ENCODE measurements at places on chromosomes 4 and X.

GRCh38 chr4:175614890-175615289 lies 197.2 kb downstream of the GPM6A start:
- H3K36me3 ChIP-seq, result no peaks in the 10 kb centered on the region
- no peaks in the 10 kb centered on the region for H3K27me3 ChIP-seq
- DNase-seq, result no peak

- H3K4me1 ChIP-seq, result no peaks in the 10 kb centered on the region
- DNase-seq, result no peak
- no peaks in the 10 kb centered on the region for H3K27me3 ChIP-seq
Observed at GRCh38 chr4:31702326-31702725, 982.2 kb downstream of the PCDH7 start.

GRCh38 chr4:71167083-71167482 lies 171.7 kb upstream of the SLC4A4 start:
- H3K36me3 ChIP-seq, result no peaks in the 10 kb centered on the region
- no peaks in the 10 kb centered on the region for H3K4me1 ChIP-seq
- H3K27me3 ChIP-seq, result no peaks in the 10 kb centered on the region
- no peak overlapping the region for H3K4me3 ChIP-seq

DNA sequence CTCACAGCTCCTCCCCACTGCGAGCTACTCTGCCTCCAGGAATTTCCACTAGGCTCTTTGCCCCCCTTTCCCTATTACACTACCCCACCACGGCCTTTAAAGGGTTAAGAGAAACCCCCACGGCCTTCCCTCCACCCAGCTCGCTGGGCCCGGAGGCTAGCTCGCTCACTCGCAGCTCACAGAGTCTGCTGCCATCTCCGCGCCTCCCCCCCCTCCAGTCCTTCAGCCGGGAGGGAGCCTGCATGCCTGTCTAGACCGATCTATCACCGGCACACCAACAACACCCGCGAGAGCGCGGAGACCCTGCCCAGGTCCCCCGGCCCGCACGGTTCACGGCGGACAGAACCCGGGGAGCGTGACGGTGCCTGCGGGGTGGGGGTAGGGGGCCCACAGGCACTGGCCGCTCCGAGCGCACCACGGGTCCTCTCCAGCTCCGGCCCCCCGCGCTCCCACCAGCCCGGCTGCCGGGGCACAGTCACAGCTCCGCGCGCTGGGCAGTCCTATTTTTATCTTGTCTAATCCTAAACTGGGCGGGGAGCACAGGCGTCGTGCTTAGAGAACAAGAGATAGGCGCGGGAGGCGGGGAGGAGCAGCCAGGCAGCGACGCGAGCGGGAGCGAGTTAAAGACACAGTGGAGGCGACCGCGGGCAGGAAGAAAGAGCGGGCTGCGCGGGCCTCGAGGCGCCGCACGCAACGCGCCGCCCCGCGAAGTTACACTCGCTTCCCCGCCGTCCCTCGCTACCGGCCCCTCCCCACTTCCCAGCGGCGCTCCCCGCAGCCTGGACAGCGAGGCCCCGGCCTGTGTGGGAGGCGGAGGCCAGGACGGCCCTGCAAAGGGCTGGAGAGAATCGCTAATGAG lies 3.5 kb downstream of the BCOR start:
- H3K27me3 ChIP-seq, result peaks cover 36% of the 10 kb centered on the region
- peaks cover 47% of the 10 kb centered on the region for H3K4me1 ChIP-seq
- no peaks in the 10 kb centered on the region for H3K36me3 ChIP-seq
- DNase-seq, result peak; percentile 66
- H3K4me3 ChIP-seq, result peak overlapping the region; percentile 83

- no peak overlapping the region for H3K4me3 ChIP-seq
- H3K27ac ChIP-seq, result no peak overlapping the region
Observed at GRCh38 chrX:45524296-45524695, 323.6 kb upstream of the DIPK2B start.

GRCh38 chr4:40466789-40467188 lies 131.7 kb downstream of the CHRNA9 start:
- no peaks in the 10 kb centered on the region for H3K4me1 ChIP-seq
- H3K36me3 ChIP-seq, result no peaks in the 10 kb centered on the region
- DNase-seq, result no peak
- no peak overlapping the region for H3K4me3 ChIP-seq
- H3K27ac ChIP-seq, result no peak overlapping the region
- peaks cover 6% of the 10 kb centered on the region for H3K27me3 ChIP-seq

DNA sequence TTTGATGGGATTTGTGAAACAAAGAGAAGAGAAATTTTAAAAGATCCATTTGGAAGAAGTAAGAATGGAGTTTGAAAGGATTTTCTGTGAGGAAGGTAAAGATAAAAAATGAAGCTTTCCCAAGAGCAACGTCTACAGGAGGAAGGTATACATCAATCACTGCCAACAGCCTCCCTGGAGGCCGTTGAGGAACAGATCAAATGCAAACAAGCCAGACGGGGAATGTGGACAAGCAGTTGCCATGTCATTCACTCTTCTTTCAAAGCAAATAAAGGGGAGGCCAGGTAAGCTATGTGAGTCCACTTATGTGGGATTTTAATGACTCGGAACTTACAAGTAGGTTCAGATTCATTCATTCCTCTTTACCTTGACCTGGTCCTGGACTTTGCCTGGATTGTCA lies 1020.5 kb upstream of the AGA start:
- no peak overlapping the region for H3K4me3 ChIP-seq
- H3K27me3 ChIP-seq, result no peaks in the 10 kb centered on the region
- no peak for DNase-seq
- H3K4me1 ChIP-seq, result peaks cover 4% of the 10 kb centered on the region

GRCh38 chrX:23904096-23904495 lies 3.6 kb downstream of the APOO start:
- H3K4me3 ChIP-seq, result no peak overlapping the region
- peak overlapping the region; percentile 70 for H3K27ac ChIP-seq
- no peak for DNase-seq
- H3K4me1 ChIP-seq, result peaks cover 36% of the 10 kb centered on the region
- no peaks in the 10 kb centered on the region for H3K27me3 ChIP-seq

GRCh38 chr4:153963216-153963615 lies 174.3 kb upstream of the SFRP2 start:
- no peaks in the 10 kb centered on the region for H3K4me1 ChIP-seq
- H3K36me3 ChIP-seq, result no peaks in the 10 kb centered on the region
- peaks cover 5% of the 10 kb centered on the region for H3K27me3 ChIP-seq
- DNase-seq, result no peak
- H3K27ac ChIP-seq, result no peak overlapping the region

DNA sequence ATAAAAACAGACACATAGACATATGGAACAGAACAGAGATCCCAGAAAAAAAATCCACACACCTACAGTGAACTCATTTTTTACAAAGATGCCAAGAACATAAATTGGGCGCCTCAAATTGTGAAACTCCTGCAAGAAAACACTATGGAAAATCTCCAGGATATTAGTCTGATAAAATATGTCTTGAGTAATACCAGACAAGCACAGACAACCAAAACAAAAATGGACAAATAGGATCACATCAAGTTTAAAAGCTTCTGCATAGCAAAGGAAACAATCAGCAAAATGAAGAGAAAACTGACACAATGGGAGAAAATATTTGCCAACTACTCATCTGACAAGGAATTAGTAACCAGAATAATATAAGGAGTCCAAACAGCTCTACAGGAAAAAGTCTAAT lies 337.3 kb upstream of the DIPK2B start:
- peaks cover 3% of the 10 kb centered on the region for H3K27me3 ChIP-seq
- no peaks in the 10 kb centered on the region for H3K4me1 ChIP-seq
- DNase-seq, result no peak
- no peaks in the 10 kb centered on the region for H3K36me3 ChIP-seq

DNA sequence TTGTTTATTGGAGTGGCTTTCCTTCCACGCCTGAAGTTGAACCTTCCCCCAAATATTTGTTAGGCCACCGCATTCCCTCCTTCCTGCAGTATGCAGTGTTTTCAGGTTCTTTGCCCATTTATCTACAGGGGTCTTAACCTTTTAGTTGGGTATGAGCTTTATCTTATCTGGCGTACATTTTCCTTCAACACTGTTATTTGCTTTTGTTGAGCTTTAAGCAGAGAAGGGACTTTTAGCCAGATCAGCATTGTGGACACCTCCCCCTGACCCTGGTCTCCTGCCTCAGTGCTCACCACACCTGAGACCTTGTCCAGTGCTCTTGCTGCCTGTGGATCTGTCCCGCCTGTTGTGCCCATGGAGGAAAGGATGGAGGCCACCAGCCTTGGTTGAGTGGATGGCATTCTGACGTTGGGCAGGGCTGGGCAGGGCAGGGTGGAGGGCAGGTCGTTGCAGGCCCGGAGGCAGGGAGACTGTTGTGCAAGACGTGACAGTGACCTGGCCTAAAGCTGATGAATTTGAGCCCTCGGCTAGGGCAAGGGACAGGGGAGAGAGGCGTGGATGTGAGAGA lies 998 bp upstream of the DUSP9 start:
- H3K4me1 ChIP-seq, result peaks cover 21% of the 10 kb centered on the region
- H3K27me3 ChIP-seq, result peaks cover 56% of the 10 kb centered on the region
- H3K36me3 ChIP-seq, result no peaks in the 10 kb centered on the region
- no peak overlapping the region for H3K4me3 ChIP-seq

- H3K27me3 ChIP-seq, result peaks cover 3% of the 10 kb centered on the region
- DNase-seq, result no peak
- H3K36me3 ChIP-seq, result no peaks in the 10 kb centered on the region
- H3K27ac ChIP-seq, result no peak overlapping the region
- H3K4me3 ChIP-seq, result no peak overlapping the region
Observed at GRCh38 chr4:172666711-172667368, 501.8 kb upstream of the GALNT7 start.

GRCh38 chr4:98728433-98728832 lies 70.0 kb upstream of the TSPAN5 start:
- H3K36me3 ChIP-seq, result peaks cover 6% of the 10 kb centered on the region
- no peak overlapping the region for H3K4me3 ChIP-seq
- H3K4me1 ChIP-seq, result no peaks in the 10 kb centered on the region
- peak overlapping the region; percentile 44 for H3K27ac ChIP-seq
- DNase-seq, result no peak
- peaks cover 5% of the 10 kb centered on the region for H3K27me3 ChIP-seq

GRCh38 chr4:118367361-118367760 lies 14.6 kb upstream of the PRSS12 start:
- no peak overlapping the region for H3K27ac ChIP-seq
- no peaks in the 10 kb centered on the region for H3K4me1 ChIP-seq
- peaks cover 4% of the 10 kb centered on the region for H3K27me3 ChIP-seq
- no peak overlapping the region for H3K4me3 ChIP-seq
- DNase-seq, result no peak

GRCh38 chr4:124053872-124054538 lies 657.4 kb downstream of the SPRY1 start:
- peaks cover 5% of the 10 kb centered on the region for H3K36me3 ChIP-seq
- peaks cover 5% of the 10 kb centered on the region for H3K4me1 ChIP-seq
- H3K4me3 ChIP-seq, result no peak overlapping the region

DNA sequence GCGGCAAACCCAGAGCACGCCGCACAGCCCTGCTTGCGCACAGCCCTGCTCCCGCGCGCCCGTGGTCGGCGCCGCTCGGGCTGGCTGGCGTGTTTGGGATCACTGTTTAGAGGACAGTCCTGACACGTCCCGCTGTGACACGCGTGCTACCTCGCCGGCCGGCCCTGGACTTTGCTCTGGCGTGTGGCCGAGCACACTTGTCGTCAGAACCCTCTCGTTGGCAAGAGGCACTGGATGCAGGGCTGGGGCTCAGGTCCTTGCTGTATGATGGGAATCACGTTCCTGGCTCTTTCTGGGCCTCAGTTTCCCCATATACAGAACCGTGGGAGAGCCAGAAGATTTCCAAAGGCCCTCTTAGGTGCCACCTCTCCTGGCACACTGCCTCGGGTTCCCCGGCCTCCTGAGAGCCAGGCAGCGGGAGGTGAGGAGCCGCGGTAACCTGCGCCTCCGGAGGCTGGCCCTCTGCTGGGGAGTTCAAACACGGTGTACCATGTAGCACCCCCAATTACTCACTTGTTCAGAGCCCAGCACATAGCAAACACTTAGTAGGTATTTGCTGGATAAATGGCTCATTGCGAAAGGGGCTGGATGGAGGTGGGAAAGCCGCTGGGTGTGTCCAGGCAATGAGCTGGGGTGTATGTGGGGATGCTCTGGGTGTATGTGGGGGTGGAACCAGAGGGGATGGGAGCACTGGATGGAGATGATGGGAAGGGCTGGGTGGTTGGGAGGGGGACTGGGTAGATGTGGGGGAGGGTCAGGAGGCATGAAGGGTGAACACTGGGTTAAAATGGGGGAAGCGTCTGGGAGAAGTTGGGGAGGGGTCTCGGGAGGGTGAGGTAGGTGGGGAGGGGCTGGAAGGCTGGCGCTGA lies 76.6 kb downstream of the HTRA3 start:
- H3K27me3 ChIP-seq, result peaks cover 2% of the 10 kb centered on the region
- H3K4me3 ChIP-seq, result no peak overlapping the region
- DNase-seq, result no peak
- H3K36me3 ChIP-seq, result no peaks in the 10 kb centered on the region
- H3K27ac ChIP-seq, result no peak overlapping the region

GRCh38 chr4:116688536-116688935 lies 396.8 kb downstream of the TRAM1L1 start:
- H3K4me3 ChIP-seq, result no peak overlapping the region
- no peaks in the 10 kb centered on the region for H3K36me3 ChIP-seq
- H3K4me1 ChIP-seq, result no peaks in the 10 kb centered on the region
- no peaks in the 10 kb centered on the region for H3K27me3 ChIP-seq
- no peak overlapping the region for H3K27ac ChIP-seq

DNA sequence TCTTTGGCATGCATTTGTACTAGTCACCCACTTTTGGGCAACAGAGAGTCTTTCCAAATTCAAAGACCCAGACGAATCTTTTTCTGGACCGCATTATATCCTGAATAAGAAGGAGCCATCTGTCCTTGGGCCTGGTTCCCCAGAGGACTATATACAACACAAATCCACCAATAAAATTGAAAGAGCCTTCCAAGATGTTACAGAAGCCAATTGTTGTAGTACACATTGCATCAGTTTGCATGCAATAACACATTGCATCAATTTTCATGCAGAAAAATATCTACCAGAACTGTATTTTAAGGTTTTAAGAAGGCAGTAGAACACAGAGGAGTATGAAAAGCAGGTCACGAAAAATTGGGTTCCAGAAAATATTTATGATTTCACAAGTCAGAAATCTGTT lies 203.2 kb downstream of the HTR2C start:
- no peaks in the 10 kb centered on the region for H3K36me3 ChIP-seq
- H3K4me3 ChIP-seq, result no peak overlapping the region
- no peaks in the 10 kb centered on the region for H3K4me1 ChIP-seq
- no peaks in the 10 kb centered on the region for H3K27me3 ChIP-seq

DNA sequence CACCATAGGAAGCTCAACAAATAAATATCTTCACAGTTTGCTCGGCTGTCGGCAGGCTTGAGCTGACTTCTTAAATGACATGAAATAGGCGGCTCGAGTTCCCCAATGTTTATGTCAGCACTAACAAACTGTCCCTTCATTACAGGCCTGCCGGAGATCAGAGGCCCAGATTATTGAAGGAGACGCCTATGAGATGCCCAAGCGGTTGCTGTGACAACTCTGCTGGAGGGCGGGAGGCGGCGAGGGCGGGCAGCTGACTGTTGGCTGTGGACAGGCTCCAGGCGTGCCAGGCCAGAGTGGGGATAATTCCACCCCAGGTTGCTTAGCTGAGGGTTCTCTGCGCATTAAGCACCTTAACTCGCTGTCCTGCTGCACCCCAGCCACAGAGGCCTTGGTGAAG lies 39.2 kb upstream of the MSX1 start:
- H3K36me3 ChIP-seq, result peaks cover 37% of the 10 kb centered on the region
- peak; percentile 50 for DNase-seq
- peaks cover 28% of the 10 kb centered on the region for H3K27me3 ChIP-seq
- peaks cover 37% of the 10 kb centered on the region for H3K4me1 ChIP-seq
